ENCODE measurements at places on chromosomes 13 and 19.
A peak's percentile ranks its signal among the peaks of the same experiment; 100 is the strongest.

- no peak for DNase-seq
Measured at GRCh38 chr19:48629599-48630295, 7.4 kb downstream of the DBP start.

GRCh38 chr13:96940961-96941360, 53.3 kb downstream of the OXGR1 start:
- DNase-seq: no peak

GRCh38 chr13:78600280-78600883, 3.0 kb downstream of the POU4F1 start:
- DNase-seq: no peak

DNA sequence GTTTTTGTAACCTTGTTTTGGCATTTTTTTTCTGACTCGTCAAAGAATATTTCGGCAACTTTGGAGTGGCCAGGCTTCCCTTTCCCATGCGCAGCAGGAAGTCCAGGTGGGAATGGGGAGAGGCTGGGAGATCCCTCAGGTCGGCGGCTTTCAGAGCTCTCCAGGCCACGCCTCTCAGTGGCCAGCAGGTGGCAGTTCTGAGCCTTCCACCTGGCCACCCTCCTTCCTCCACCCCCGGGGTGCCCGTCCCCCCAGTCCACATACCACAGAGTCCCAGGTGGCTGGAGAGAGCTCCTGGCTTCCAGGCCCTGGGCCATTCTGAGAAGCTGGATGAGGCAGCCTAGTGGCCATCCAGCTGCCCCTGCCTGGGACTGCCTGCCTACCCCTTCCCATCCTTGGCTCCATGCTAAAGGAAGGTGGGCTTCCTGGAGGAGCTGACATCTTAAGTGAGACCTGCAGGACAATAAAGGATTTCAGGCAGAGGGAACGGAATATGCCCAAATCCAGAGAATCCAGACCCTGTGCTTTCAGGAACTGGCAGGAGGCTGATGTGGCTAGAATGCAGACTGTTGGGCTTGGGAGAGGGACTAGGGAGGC, 46.3 kb downstream of the CCNE1 start:
- DNase-seq: no peak

- DNase-seq: no peak
Measured at GRCh38 chr13:74107598-74107997, 26.6 kb downstream of the KLF12 start.

- no peak for DNase-seq
Measured at GRCh38 chr13:89749888-89750287, 1597.6 kb upstream of the MIR17HG start.

GRCh38 chr13:28505543-28506135, 10.7 kb upstream of the FLT1 start:
- DNase-seq: no peak

DNA sequence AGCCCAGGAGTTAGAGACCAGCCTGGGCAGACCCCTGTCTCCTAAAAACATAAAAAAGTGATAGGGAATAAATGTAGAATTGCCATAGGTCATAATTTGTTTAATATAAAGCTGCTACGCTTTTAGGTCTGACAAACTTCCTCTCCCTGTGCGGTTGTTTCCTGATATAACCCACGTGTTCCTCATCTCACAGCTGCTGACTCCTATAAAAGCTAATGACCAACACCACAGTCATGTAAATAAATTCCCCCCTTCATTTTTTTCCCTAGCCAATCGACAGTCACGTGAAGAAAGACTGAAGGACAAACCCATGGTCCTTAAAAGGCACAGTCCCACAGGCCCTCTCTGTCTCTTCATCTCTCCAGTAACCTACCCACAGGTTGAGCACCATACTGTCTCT, 27.5 kb downstream of the ZNF266 start:
- no peak for DNase-seq

- no peak for DNase-seq
Measured at GRCh38 chr19:8468761-8469373, 24.1 kb downstream of the HNRNPM start.

GRCh38 chr13:114078461-114079451, 53.7 kb downstream of the RASA3 start:
- DNase-seq: no peak

DNA sequence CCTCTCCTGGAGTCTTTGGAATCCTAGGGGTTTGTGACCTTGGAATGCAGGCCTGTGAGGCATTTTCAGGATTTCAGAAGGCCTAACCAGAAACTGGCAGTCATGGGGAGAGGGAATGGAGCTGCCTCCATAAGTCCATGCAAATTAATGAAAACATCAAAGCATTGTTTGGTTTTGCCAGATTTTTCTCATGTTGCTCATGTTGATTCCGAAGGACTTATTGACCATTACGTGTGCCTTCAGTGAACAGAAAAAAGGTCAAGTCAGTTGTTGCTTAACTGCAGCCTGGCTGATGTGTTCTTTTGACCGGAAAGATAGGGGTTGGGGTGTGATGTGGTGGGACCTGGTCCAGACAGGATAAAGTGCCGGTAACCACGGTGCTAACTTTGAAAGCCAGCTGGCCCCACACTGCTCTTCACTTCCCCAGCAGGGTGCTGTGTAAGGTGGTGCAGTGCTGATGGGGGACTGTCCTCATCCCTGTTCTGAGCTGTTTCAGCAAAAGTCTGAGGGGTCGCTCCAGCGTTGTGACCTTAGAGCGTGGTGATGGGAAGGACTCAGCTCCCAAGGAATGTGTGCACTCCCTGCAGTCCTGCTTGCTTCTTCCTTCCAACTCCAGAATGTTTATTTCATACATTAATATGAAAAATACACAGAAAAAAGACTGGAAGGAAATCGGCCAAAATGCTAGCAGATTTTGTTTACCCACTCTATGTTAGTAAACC, 3.5 kb downstream of the RNF113B start:
- DNase-seq: no peak

DNA sequence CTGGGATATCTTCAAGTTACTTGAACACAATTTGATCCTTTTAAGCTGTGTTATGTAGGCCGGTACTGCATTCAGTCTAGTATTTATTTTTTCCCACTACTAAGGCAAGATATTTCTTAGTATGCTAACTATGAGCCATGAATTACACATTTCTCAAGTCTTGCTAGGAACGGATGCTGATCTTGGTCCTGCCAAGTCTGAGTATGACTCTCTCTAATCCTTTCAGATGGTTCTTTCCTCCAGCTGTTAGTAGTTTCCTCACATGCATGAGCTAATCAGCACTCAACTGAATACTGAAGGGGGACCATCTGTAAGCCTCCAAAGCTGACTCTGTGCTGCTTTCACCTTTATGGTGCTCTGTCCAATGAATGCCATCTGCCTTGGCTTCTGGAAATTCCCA, 460.3 kb downstream of the KCTD12 start:
- DNase-seq: no peak

GRCh38 chr19:49889687-49890348, 6.9 kb downstream of the IL4I1 start:
- peak; percentile 72 for DNase-seq

GRCh38 chr19:8324186-8325050, 3.1 kb downstream of the RPS28 start:
- DNase-seq: no peak

- DNase-seq: no peak
Measured at GRCh38 chr19:10730932-10731331, 13.1 kb downstream of the DNM2 start.

- no peak for DNase-seq
Measured at GRCh38 chr13:50797091-50797490, 46.4 kb downstream of the DLEU7 start.

DNA sequence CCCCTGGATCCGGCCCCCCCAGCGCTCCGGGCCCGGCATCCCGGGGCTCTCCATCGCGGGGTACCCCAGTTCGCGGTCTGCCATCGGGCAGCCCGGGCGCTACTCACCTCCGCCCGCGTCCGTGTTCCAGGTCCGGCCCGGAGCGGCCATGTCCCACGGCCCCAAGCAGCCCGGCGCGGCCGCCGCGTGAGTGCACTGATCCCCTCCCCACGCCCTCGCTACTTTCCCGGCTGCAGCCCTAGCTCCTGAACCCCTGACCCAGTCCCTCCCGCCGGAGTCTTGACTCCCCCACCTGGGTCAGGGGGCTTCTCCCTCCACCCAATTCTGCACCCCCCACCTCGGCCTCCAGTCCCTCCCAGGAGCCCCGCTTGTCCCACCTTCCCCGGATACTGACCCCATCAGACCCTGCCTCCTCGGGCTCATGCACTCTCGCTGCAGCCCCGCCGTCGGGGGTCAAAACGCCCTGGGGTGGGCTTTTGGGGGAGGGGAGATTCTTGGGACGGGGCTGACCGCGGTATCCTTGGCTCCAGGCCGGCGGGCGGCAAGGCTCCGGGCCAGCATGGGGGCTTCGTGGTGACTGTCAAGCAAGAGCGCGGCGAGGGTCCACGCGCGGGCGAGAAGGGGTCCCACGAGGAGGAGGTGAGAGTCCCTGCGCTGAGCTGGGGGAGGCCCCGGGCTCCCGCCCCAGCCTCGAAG, 566 bp downstream of the HMG20B start:
- DNase-seq: no peak

DNA sequence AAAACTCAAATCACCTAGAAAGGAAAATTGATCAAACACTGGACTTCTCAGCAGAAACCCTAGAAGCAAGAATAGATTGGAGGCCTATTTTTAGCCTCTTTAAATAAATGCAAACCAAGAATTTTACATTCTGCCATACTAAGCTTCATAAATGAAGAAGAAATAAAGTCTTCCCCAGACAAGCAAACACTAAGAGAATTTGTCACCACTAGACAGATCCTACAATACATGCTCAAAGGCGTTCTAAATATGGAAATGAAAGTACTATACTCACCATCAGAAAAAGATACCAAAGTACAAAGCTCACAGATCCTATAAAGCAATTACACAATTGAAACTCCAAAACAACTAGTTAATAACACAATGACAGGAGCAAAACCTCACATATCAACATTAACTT, 578.1 kb downstream of the UQCRFS1 start:
- DNase-seq: no peak

DNA sequence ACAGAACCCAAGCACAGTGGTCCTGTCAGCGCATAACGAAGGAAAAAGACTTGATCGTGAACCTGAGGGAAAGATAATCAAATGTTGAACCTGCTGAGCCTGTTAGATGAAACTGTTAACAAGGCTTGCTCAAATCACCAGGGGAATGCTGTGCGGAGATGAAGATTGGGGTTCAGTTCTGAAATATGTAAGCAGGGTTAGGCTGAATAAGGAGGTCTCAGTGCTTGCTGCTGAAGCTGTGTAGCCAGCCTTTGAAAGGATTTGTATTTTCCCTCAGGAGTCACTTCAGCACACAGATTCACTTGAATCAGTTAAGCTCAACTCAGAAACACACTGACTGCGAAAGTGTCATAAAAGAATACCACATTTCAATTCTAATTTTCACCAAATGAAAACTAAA, 793.5 kb downstream of the OLFM4 start:
- no peak for DNase-seq

GRCh38 chr19:45404557-45405434, at the start of gene PPP1R13L:
Gene PPP1R13L (minus strand): TSS chr19:45405069. CDS start chr19:45398318, 6,751 bp downstream.
- DNase-seq: peak; percentile 51

DNA sequence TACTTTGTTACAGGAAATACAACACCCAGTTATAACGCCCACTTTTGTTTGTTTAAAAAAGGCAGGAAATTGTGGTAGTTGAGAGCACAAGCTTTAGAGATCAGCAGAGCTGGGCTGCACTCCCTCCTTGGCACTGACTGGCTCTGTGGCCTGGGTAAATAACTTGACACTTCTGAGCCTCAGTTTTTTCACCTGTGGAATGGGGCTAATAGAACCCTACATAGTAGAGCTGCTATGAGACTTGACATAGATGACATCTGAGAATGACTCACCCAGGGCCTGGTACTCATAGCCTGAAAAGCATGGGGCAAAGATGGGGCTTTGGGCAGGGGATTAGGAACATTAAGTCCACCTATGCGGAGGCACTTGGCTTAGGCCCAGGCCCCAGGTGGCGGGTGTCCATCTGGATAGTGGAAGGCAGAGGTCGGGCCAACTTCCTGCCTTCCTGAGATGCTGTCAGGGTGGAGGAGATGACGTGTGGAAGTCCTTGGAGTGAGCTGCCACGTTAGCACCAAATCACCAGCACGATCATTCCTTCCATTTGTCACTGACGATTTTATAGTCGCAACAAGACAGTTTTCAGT, 159.1 kb downstream of the KATNAL1 start:
- no peak for DNase-seq

- no peak for DNase-seq
Measured at GRCh38 chr13:27578121-27579030, 42.0 kb downstream of the LNX2 start.

- no peak for DNase-seq
Measured at GRCh38 chr13:83086948-83087347, 795.3 kb downstream of the SLITRK1 start.

- peak; percentile 54 for DNase-seq
Measured at GRCh38 chr19:6501740-6502648, at the start of gene TUBB4A. Gene TUBB4A (minus strand): TSS chr19:6502309. CDS start chr19:6502212, 97 bp downstream.

DNA sequence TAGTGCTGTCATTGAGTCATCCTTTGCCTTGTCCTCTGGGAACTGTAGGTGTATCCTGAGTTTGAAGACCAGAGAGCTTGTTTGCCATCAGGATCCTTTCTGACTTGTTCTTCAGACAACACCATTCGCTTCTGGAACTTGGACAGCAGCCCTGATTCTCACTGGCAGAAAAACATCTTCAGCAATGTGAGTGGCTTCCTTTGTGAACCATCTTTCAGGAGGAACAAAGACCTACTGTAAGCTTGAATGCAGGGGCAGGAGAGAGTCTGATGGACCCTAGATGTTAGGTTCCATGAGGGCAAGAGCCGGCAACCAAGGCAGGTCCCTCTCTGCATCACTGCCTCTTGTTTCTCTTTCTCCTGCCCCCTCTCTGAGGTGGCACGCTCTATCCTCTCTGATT, 26.7 kb downstream of the WDR62 start:
- DNase-seq: no peak

- no peak for DNase-seq
Measured at GRCh38 chr13:101727118-101727517, 274.6 kb downstream of the ITGBL1 start.

DNA sequence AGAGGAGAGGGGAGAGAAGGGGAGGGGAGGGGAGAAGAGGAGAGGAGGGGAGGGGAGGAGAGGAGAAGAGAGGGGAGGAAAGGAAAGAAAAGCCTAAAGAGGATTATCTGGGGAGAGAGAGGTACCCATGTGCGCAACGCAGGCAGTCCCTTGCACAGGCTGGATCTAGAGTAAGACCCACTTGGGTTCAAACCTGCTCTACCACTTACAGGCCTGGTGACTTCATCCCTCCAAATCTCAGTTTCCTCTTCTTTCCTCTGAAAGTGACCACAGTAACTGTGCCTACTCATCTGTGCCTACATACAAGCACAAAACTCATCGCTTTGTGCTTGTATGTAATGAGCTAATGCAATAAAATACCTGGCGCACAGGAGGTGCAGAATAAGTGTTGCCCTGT, 732 bp upstream of the MAP1S start:
- no peak for DNase-seq

Data from stimulated activated CD4-positive, alpha-beta T cell treated with anti-CD3 and anti-CD28 coated beads, Interleukin-4, amount 100 ng/mL, for 4 hours (primary cell).